Testis (tissue), 5 donors: ENCODE measurements at places on chromosomes 6 and 20. TPM values are rescaled to one million over a fixed set of nuclear protein-coding genes. Genes with fewer than 3 reads are reported as not detected.

The FNDC1 gene
- 4.9 TPM for polyA plus RNA-seq

The IL17A gene
- not detected for polyA plus RNA-seq

The ULBP3 gene
- 10.3 TPM for polyA plus RNA-seq

The APCDD1L gene
- 0.20 TPM for polyA plus RNA-seq

The MYLK2 gene
- polyA plus RNA-seq, result 1.6 TPM

The DLL1 gene
- polyA plus RNA-seq, result 2.8 TPM

The SRMS gene
- 0.42 TPM for polyA plus RNA-seq

The KIF16B gene
- polyA plus RNA-seq, result 10.2 TPM

The CST1 gene
- 0.96 TPM for polyA plus RNA-seq

The PKIB gene
- polyA plus RNA-seq, result 5.0 TPM

The MEI4 gene
- 6.9 TPM for polyA plus RNA-seq

The KCNK16 gene
- not detected for polyA plus RNA-seq

The ADAM33 gene
- 25.5 TPM for polyA plus RNA-seq

The HNF4A gene
- polyA plus RNA-seq, result 2.5 TPM

The BYSL gene
- polyA plus RNA-seq, result 20.5 TPM

The COL9A3 gene
- polyA plus RNA-seq, result 21.3 TPM

The MYBL2 gene
- polyA plus RNA-seq, result 31.2 TPM

The TAAR9 gene
- polyA plus RNA-seq, result not detected

The SLC12A5 gene
- 15.5 TPM for polyA plus RNA-seq

The PLTP gene
- polyA plus RNA-seq, result 105 TPM

The GFOD1 gene
- polyA plus RNA-seq, result 2.5 TPM
